ENCODE measurements at places on chromosomes 7 and 10.

GRCh38 chr10:69576334-69577011 lies 3.3 kb upstream of the NEUROG3 start:
- DNase-seq: no peak

GRCh38 chr7:111821046-111821445 lies 258.8 kb upstream of the IMMP2L start:
- DNase-seq: no peak

DNA sequence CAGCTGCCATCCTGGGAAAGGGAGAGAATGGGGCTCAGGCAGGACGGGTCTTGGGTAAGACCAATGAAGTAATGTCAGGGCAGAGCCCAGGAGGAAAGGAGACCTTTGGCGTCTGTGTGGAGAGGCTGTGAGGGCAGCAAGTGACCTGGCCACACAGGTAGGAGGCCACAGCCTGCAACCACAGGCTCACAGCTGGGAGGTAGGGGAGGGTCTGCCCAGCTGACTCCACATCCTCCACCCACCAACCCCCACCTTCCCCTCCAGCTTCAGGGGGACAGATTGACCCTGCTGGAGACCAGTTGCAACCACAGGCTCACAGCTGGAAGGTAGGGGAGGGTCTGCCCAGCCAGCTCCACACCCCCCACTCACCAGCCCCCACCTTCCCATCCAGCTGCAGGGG lies 262.2 kb upstream of the TCERG1L start:
- no peak for DNase-seq

DNA sequence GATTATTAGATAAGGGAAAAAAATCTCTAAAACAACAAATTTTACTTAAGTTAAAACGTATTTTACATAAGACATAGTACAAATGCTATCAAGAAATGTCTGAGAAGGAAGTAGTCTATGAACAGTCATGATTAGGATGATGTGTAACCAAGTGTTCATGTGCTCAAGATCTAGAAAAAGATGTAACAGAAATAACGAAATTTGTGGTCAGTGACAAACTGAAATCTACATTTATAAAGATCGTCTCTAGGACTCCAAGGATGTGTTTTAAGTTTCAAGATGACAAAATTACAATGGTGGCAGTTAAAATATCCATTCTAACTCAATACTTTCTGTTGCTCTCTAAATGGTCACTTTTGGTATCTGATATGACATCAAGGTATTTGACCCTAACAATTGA lies 17.2 kb downstream of the PPP3CB start:
- no peak for DNase-seq

DNA sequence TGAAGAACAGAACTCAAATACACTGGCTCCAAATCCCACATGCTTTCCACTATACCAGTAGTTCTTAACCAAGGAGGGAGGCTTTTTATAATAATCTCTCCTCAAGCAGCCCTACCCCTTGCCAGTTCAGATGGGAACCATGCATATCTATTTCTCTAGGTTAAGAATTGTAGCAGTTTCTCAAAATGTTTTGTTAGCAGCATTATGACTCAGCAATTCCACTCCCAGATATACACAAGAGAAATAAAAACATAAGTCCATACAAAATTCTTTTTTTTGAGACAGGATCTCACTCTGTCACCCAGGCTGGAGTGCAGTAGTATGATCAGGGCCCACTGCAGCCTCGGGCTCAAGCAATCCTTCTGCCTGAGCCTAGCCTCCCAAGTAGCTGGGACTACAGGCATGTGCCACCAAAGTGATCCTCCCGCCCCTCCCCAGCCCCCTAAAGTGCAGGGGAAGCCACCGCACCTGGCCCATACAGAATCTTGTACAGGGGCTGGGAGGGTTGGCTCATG lies 18.1 kb downstream of the YWHAG start:
- DNase-seq: no peak

GRCh38 chr7:45092100-45092930 lies 3.5 kb upstream of the NACAD start:
- DNase-seq: no peak

GRCh38 chr7:84624927-84625326 lies 430.3 kb upstream of the SEMA3A start:
- DNase-seq: no peak

DNA sequence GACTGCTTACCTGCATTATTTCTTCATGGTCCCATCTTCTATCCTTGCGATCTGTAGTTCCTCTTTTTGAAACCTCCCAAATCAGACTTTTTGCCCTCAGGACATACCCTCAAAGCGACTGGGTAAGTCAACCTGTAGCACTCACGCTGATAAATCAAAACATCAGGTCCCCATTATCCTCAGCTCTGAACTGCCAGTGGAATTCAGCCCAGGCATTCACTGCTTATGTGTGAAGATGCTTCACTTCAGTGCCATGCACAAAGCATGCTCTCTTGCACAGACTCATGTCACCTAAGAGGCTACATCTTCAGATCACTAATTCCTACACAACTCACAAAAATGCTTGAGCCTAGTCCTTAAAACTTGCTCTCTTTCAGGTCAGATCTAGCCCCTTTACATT lies 283.6 kb upstream of the KLF6 start:
- no peak for DNase-seq

GRCh38 chr7:31123321-31123720 lies 71.2 kb downstream of the ADCYAP1R1 start:
- DNase-seq: no peak

DNA sequence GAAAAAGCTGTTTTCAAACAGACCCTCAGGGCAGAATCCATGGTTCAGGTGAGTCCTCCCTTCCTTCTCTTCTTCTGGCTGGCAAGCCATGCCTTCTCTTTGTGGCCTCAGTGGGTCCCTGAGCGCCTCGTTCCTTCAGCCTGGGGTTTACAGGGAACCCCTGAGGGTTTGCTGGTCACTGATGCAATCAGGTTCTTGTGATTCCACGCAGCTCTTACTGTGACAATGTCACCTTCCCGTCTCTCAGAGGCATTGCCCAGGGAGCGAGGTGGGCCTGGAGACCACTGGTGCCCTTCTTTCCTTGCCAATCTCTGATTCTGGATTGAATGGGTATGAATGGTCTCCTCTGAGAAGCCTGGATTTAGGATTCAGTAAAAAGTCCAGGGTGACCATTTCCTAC lies 132.2 kb downstream of the ADARB2 start:
- DNase-seq: no peak

- no peak for DNase-seq
These were observed 6.3 kb upstream of the HBP1 start for GRCh38 chr7:107162475-107162874.

DNA sequence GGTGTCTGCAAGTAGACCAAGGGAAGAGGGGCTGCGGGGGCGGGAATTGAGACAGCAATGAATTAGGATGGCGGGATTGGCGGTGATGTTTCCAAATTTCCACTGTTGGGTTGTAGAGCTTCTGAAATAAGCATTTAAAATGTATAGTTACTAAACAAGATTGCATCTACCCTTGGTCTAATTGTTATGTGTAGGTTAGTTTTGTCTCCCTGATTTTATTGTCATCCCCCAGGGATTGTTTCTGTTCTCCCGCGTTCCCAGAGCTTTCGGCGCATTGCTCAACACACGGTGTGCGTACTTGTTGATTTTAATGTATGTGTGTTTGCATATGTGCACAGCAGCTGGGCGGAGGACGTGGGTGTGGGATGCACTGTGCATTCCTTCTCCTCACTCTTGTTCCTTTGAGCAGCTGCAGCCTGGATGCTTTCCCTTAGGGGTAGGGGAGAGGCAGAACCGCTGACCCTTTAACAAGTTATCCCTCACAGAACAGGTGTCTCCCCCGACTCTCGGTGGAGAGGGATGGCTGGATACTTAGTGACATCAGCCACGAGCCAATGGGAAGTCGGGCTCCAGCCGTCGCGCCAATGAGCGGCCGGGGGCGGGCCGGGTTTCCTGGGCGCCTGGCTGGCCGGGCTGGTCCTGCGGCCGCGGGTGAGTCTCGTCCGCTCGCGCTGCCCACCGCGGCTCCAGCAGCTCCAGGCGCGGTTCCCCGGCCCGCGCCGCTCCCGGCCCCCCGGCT lies at the start of gene TSPAN33:
TSS of gene TSPAN33 (plus strand) at position 613 of the 739 bp plus-strand sequence. CDS start 274 bp downstream, outside the sequence.
- DNase-seq: peak; percentile 37

DNA sequence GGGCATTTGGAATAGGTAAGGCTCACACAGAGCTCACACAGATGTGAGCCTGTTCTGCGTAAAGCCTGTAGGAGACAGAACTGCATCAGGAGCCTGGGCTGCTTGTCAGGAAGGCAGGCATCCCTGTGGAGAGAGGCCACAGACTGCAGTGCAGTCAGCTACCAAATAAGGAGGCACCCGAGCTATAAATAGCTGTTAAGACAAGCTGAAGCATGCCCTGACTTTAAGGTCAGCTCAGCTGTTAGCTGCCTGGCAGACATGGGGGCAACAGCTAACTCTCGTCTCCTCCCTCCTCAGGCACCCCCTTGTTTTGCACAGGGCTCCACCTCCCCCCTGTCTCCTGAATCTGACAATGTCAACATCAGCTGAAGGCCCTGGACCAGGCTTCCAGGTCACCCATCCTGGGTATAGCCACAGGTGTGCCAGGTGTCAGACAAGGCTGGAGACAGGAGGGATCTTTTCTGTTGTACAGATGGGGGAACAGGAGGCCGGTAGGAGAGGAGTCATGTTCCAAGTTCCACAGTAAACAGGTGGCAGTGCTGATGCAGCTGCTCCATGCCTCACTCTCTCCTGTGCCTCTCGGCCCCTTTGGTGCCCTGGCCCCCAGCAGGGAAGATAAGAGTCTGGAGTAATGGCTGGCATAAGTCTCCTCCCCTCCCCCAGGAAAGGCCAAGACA lies 27.6 kb upstream of the MKRN1 start:
- DNase-seq: no peak

- no peak for DNase-seq
These were observed 369.6 kb downstream of the KCNMA1 start for GRCh38 chr10:77267703-77268675.

DNA sequence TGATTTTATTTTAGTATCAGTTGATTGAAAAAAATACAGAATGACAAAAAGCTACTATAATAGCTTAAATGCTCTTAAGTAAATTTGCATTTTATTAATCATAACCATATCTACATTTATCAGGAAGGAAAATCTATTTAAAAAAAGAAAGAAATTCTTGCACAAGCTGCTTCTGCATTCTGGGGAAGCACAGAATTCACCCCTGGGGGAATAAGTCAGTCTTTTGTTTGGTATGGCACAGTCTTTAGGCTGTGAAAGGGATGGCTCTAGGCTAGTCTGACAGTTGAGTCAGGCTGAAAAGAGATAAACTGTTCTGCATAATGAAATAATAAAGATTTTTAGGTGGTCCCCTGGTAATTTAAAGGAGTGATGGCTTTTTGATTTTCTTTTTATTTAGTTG lies 37.9 kb downstream of the HTR7 start:
- DNase-seq: no peak

DNA sequence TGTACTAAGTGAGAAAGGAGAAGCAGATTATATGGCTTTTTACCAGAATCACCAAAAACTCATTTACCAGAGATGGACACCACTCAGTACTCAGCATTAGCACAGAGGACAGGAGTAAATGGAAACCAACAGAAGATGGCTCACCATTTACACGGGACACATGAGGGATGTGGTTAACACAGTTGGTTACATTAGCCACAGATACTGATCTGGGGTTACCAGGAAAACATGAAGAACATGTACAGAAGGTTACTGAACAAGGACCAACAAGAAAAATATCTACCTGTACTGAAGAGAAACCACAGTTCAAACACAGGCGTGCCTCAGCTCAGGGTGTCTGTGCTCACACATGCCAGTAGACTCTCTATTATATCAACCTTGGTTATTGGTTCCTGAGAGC lies 1285.8 kb upstream of the SORCS1 start:
- DNase-seq: no peak

GRCh38 chr7:28130277-28130676 lies 50.3 kb downstream of the JAZF1 start:
- DNase-seq: no peak

GRCh38 chr7:100247152-100247757 lies 27.5 kb downstream of the PVRIG start:
- DNase-seq: no peak

GRCh38 chr7:1619152-1620079 lies 49.6 kb upstream of the PSMG3 start:
- DNase-seq: no peak

DNA sequence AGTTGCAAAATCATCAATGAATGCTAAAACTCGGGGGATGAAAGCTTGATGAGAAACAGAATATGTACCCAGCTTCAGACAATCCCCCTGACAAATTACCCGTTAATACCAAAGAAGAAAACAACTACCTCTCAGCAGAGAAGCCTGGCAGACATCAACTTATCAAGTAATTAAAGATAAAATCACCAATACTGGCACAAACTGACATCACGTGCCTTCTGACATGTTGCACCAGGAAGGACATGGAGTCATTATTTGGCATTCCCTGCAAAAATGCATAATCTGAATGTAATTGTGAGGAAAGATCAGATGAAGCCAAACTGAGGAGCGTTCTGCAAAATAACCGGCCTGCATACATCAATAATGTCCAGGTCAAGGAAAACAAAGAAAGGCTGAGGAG lies 7.7 kb downstream of the SLIT1 start:
- no peak for DNase-seq

DNA sequence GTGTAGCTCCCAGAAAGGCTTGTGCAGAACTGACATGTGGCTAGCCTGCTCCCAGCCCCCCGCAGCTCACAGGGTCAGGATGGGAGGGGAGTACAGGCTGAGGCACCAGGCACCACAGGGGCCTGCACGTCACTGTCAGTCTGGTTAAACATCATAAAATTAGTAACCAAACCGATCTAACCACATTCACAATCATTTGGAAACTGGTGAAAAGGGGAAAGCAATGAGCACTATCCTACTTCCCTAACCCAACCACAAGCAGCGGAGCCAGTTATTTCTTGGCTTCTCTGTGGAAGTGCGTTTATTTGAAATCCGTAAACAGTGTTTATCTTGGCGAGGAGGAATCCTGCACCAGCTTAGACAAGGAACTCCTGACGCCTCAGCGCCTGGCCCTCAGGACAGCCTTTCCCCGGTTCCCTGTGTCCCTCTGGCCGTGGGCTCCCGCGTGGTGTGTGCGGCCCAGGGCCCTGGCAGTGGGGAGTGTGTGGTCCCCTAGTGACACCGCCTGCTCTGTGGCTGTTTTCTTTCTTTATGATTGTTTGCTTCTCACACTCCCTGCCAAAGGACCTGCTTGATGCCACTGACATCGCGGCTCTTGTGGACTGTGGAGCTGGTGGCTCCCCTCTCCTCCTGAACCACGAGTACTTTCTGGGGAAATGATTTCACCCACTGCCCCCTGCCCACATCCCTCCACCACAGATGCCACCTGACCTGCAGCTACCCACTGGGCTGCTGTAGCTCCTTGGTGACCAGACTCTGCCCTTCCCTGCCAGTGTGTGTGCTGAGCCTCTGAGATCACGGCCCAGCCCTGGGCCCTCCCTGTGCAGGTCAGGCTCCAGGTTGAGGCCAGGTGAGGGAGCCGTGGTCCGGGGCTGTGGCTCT lies 38.0 kb downstream of the INPP5A start:
- peak; percentile 24 for DNase-seq

DNA sequence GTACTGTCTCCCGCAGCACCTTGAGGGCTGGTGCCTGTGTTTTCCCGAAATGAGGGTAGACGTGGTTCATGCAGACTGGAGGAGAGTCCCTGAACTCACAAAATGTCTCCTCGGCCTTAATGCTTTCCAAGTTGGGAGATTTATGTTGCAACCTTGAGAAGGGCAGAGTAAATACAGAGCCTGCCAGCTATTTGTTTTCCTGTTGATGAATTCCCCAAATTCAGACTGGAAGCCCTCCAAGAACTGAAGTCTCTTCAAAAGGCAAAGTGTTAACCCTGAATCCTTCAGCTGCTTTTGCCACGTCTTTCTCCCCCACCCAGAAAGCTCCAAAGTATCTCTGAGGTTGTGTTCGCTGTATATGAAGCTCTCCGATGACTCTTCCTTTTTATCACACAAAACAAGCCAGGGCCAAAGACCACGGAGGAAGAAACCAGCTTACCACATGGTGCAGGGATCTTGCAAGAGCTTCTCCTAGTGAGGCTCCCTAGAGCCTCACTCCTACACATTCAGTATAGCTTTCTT lies 254.7 kb upstream of the NFE2L3 start:
- DNase-seq: no peak
